Activated CD4-positive, alpha-beta T cell treated with anti-CD3 and anti-CD28 coated beads for 24 hours (primary cell): ENCODE measurements at places on chromosomes 6 and 20.

DNA sequence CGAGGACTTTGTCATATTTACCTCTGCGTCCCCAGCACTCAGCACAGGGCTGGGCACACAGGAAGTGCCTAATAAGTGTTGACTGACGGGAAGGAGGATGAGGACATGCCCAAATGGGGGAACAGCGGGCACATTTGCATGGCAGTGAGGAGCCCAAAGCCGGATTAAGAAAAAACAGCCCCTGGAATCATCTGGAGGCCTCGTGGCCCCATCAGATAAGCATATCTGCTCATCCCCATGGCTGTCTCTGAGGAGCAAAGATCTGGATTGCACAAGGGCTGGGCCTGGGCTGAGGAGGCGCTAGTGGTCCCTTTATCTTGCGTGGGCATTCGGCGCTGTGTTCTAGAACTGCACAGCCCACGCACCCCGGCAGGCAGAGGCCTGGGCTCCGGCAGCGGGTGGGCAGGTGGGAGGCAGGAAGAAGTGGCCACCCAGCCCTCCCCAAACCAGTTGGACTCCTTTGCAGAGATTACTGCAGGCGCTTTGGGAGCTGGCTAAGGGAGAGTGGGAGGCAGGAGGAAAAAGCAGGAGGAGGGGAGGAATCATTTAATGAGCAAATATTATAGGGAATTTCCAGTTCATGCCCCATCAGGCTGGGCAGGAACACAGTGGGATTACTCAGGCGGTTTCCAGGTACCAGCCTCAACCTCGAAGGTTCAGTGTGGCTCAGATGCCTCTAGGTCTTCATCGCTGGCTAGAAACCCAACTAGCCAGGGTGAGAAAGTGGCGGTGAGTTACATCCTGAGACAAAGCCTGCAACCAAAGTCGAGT, 108.1 kb downstream of the CEBPB start:
- no peak for DNase-seq

GRCh38 chr6:55902796-55903195, 27.4 kb upstream of the BMP5 start:
- DNase-seq: no peak

DNA sequence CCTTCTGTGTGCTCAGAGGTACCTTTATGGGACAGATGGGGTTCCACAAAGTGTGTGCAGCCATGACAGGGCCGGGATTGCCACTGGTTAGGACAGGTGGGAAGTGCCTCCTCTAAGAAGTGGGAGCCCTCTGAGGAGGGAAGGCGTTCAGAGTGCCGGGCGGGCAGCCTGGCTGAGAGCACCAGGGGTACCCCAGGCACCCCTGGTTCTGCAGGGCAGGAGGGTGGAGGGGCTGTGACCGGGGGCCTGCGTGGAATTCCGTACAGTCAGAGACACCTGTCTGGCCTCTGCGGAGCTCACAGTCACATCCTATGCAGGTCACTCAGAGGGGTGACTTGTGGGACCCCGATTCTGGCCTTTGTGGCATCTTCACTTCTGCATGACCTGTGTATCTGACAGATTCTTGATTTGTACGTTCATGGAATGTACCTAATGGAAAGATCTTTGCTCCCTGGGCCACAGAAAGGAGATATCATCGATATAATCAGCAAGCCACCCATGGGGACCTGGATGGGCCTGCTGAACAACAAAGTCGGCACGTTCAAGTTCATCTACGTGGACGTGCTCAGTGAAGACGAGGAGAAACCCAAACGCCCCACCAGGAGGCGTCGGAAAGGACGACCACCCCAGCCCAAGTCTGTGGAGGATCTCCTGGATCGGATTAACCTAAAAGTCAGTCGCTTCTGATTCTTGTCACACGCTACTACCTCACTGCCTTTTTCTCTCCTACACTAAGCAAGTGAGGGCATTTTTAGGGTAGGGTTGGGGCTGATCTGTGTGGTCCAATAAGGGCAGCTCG, 190.9 kb downstream of the SASH1 start:
- DNase-seq: no peak

DNA sequence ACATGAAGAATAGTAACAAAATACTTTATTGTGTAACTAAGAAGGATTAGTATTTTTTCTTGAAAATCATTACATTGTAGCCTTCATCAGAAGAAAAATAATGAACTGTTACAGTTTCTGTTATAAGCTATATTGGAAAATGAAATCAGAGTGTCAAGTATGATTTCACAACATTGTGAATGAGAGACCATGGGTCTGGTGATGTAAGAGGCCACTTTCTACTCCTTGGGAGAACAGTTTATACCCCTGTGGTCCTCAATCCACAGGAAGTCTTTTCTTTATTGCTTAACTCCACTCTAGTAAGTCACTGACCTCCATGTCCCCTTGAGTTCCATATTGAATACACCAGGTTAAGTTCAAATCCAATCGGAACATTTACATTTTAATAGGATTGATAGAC, 218.7 kb upstream of the FERMT1 start:
- no peak for DNase-seq

GRCh38 chr6:166025149-166025898, 142.3 kb downstream of the TBXT start:
- no peak for DNase-seq

DNA sequence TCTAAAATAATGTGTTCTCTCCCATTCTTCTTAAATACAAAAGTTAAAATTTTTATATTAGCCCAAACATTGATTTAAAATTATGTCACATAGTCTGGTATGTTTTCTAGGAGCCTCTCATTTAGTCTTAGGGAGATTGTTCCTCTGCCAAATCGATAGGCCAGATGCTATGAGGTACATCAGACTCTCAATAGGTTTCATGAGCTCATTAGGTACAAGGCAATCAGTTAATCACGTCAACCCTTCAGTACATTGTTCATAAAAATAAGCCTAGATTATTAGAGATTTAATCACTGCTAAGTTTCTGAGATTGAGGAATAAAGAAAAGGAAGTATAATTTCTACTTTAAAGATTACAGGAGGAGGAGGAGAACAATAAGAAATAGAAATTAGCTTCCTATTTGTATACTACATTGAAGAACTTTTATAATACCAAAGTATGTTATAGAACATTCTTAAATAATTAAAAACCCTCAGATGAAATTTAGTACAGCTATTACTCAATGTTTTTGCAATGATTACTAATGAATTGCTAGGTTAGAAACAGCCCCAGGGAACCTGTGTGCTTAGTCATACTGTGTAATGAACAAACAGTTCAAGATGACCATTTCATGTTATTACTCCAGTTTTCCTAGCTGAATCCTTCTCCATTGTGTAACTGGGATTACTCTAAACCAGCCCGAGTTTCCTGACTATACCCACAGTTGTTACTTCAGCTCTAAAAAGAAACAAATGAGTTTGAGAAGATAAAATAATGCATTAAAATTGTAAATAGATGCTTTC, 117.0 kb downstream of the BMP5 start:
- no peak for DNase-seq

DNA sequence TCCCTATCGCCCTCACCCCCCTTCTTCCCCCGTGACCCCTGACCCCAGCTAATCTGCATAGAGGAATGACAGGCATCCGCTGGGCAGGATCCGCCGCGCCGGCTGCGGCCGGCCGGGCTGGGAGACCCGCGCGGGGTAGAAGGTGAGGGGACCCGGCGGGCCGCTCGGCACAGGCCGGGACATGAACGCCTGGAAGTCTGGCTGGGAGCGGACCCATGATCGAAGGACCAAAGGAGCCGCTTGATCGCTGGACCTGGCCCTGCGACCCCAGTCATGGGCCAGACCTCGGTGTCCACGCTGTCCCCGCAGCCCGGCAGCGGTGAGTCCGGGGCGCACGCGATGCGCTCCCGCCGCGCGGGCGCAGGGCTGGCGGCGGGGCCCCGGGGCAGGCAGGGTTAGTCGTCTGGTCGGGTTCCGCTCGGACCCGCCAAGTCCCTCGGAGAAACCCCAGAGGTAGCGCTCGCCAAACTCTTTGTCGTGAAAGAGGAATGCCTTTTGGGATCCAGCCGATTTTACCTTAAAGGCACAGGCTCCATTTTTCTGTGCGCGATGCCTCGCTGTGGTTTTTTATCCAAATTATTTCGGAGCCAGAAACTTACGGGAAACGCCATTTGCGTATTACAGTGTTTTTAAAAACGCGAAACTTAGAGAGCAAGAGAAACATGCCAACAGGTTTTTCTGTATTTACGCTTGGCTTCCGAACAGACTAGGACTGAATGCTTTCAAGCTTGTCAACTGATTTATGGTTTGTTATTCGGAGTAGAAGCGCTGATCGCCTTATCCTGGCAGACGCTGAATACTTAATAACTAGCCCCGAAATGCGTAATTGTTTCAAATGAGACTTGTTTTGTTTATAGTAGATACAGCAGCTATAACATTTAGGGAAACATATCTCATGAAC, at the start of gene PHACTR2:
Gene PHACTR2, plus strand, starts transcription at position 75 of the 901 bp plus-strand sequence. Its CDS starts 199 bp downstream, at position 274.
- DNase-seq: peak; percentile 38

DNA sequence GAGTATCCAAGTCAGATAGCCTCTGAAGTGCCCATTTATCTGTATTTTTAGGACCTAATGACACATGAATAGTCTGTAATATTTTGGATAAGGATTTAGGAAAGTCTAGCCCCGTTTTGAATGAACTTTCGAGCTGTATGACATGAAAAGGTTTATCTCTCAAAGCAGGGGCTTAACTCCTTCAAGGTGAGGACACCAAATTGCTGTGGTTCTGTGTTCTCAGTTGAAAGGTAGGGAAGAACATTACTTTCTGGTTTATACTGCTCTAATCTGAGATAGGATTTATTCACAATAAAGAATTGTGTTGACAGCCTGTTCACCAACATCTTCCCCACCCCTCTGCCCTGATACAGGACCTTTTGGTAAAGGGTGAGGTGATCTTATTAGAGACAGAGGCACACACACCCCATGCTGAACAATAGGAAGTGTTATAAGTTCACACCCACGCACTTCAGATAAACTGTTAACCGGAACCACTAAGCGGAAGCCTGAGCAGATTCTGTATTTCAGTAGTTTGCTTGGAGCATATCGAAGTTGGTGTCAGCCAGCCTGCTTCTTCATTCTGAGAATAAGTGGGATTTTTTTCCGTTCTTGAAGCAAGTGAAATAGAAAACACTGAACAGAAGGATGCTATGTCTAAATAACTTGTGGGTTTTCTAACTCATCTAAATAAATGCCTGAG, 223.3 kb downstream of the TMEM242 start:
- DNase-seq: peak; percentile 45
